ENCODE measurements at places on chromosomes 3 and 15.

DNA sequence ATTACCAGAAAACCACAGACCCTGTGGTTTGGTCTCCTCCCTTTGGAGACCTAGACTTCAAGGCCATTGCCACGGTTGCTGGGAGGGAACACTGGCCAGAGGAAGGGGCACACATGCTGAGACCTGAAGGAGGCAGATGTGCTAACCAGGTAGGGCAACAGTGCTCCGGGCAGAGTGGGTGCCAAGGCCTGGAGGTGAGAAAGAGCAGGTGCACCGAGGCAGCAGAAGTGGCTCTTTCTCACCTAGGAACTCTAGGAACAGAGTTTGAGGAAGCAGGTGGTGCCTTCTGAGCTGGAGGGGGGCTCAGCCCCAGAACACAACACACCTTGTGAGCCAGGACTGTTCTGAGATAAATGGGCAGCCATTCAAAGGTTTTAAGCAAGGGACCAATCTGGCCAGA is 106.1 kb downstream of the MEGF11 start:
- no peak for DNase-seq

DNA sequence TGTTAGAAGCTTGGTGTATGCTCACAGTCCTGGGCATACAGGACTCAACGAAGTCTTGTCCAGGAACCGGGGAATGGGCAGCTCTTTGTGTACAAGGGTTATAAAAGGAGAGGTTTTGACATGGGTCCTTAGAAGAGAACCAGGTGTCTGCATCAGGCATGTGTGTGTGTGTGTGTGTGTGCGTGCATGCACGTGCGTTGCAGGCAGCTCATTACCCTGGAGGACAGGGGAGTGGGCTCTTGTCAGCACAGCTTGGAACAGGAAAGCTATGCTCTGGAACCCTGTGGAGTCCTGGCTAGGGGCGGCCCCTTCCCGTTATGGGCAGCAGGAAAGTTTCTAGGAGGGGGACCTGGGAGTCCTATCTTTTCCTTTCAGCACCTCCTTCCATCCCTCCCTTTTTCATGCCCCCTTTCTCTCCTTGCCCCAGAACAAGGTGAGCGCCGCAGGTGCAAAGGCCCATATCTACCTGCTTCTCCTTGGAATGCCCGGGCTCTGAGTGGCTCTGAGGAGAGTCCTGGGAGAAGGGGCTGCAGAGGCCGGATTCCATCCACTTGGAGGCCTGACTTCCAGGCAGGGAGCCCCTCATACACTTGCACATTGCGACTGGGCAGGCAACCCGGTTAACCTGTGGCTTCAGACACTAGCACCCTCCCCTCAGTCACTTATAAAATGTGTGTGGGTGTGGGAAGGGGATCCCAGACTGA is 33.9 kb upstream of the LCTL start:
- no peak for DNase-seq

DNA sequence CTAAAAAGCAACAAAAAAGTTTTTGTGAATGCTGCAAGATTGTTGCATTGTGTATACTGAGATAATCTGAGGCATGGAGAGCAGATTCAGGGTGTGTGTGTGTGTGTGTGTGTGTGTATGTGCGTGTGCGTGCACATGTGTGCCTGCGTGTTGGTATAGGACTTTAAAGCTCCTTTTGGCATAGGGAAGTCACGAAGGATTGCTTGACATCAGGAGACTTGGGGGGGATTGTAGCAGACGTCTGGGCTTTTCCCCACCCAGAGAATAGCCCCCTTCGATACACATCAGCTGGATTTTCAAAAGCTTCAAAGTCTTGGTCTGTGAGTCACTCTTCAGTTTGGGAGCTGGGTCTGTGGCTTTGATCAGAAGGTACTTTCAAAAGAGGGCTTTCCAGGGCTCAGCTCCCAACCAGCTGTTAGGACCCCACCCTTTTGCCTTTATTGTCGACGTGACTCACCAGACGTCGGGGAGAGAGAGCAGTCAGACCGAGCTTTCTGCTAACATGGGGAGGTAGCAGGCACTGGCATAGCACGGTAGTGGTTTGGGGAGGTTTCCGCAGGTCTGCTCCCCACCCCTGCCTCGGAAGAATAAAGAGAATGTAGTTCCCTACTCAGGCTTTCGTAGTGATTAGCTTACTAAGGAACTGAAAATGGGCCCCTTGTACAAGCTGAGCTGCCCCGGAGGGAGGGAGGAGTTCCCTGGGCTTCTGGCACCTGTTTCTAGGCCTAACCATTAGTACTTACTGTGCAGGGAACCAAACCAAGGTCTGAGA is 4.7 kb downstream of the BHLHE40 start:
- peak; percentile 61 for DNase-seq

DNA sequence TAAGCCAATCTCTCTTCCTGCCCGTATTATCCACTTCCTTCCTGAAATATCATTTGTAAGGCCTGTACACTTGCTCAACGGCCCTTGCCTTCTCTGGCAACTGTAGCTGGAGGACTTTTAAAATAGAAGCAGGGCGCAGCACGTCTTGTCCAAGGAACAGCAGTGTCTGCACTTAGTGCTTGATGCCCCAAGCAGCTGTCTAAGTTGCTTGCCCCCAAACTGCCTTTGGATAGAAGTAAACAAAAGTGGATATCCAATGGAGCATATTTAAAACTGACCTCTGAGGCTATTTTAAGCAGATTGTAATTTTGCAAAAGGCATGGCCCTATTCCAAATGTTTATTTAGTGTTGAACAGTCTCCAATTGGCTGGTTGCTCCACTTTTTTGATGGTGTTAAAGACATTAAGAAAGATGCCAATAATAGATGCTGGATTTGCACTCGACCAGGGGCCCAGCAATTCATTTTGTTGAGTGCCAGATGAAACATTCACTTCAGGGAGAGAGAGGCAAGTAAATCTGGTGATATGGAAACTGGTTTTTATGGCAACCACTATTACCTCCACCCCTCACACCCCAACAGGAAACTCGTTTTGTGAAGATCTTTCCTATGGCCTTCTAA is 526.8 kb upstream of the TBL1XR1 start:
- DNase-seq: no peak

GRCh38 chr3:152204218-152204617 is 64.5 kb upstream of the MBNL1 start:
- DNase-seq: peak; percentile 49

DNA sequence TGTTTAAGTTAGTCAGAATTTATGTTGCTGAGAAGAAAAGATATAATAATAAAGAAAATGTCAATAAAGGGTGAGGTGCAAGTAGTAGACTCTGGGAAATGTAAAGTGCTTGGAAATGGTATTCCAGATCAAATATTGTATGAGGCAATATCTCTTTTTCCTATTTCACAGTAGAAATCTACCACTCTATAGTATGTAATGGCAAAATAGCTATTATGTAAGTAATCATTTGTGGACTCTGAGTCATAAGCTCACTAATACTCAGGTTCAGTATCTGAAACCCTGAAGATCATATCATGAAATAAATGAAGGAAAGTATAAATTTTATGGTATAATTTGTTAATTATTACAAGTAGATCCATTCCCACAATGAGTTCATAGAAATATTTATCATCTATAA is 322.1 kb downstream of the PYDC2 start:
- DNase-seq: no peak

- DNase-seq: no peak
Observed at GRCh38 chr15:42141795-42142667, 14.4 kb downstream of the PLA2G4F start.

DNA sequence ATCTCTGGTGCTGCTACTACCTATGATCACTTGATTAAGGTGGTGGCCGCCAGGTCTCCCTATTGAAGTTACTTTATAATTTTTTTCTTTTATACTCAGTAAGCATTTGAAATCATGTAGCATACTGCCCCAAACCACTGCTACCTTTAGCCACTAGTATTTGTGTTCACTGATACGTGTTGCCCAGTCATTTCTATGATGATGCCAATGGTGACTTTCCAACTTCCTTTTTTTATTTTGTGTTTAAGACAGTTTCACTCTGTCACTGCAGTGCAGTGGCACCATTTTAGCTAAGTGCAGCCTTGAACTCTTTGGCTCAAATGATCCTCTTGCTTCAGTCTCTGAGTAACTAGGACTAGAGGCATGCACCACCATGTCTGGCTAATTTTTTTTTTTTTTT is 598.2 kb downstream of the NAALADL2 start:
- no peak for DNase-seq

GRCh38 chr3:73448761-73449301 is 175.9 kb downstream of the PDZRN3 start:
- no peak for DNase-seq

- peak; percentile 61 for DNase-seq
Observed at GRCh38 chr3:108117241-108117775, 26.5 kb upstream of the CD47 start.

- DNase-seq: peak; percentile 73
Observed at GRCh38 chr3:179615458-179616173, 11.0 kb downstream of the NDUFB5 start.

DNA sequence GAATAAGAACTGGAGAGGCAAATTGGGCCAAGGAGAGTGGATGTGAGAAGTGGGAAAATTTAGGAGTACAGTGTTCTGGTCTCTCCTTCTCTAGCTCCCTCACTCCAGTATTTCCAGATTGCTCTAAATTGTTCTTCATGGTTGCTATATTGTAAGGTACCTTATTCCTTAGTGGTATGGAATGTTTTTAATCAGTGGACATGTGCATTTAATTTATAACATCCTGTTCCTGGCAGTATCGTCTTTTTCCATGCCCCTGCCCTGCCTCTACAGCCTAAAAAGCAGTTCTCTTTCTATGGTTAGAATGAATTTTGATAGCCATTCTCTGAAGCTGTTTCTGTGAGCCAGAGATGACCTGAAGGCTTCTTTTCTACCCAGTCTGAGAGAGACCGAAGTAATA is 180.5 kb downstream of the TCF12 start:
- DNase-seq: no peak

DNA sequence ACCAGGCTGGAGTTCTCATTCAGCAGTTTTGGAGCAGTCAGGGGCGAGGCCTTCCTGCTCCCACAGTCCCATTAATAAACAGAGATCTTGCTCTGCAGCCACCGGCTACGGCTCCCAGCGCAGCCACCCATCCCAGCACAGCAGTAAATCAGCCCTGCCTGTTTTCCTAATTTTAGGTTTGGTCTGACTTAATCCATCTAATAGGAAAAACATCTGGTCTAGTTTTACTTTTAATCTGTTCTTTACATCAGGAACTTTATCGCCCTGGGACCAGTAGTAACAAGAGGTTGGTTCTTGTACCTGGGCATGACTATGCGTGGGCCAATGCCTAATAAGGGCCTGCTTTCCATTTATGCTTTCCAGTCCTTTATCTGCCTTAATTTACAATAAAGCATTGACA is 264.0 kb upstream of the DPH6 start:
- DNase-seq: no peak

DNA sequence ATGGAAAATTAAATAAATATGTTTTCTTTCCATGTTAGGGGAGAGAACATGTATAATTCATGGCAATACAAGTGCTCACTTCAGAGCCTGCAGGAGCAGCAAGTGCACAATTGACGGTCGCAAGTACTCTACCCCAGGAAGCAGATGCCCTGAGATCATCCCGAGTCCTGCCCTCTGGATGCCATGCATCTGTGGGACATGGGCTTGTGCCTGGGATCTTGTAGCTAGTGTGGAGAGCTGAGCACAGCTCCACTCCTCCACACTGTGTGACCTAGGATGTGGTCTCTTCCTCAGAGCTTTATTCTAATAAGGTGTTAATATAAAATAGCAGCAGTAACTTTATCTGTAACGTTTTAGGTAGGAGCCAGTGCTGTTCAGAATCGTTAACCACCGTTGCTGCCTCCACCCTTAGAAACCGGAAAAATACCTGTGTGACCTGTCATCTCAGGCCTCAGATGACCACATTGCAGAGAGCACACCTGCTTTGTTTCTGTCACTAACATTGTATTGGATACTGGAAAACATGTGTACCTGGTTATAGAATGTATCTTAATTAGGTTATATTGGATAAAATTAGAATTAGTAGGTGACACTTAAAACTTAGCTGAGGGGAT is 105.0 kb upstream of the GOLGA6L6 start:
- DNase-seq: no peak

DNA sequence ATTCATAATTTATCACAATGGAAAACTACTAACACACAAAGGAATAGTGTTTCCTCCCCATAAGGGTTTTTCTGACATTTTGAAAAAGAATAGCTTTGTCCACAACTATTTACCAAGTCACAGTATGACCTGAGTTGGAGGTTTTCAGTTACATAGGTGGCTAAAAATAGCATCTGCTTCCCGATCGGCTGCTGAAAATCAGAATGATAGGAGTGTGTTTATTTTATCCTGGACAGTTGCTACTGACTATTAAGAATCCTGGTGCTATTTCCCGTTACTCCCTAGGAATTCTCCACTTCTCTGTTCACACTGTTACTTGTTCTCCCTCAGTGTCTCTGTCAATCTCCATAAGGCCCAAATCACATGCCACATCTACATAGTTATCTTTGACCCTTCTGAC is 353.9 kb upstream of the RARB start:
- no peak for DNase-seq

GRCh38 chr3:161550491-161551195 is 54.0 kb downstream of the OTOL1 start:
- no peak for DNase-seq

- peak; percentile 87 for DNase-seq
Observed at GRCh38 chr3:20013396-20013795, 1.3 kb upstream of the PP2D1 start.

DNA sequence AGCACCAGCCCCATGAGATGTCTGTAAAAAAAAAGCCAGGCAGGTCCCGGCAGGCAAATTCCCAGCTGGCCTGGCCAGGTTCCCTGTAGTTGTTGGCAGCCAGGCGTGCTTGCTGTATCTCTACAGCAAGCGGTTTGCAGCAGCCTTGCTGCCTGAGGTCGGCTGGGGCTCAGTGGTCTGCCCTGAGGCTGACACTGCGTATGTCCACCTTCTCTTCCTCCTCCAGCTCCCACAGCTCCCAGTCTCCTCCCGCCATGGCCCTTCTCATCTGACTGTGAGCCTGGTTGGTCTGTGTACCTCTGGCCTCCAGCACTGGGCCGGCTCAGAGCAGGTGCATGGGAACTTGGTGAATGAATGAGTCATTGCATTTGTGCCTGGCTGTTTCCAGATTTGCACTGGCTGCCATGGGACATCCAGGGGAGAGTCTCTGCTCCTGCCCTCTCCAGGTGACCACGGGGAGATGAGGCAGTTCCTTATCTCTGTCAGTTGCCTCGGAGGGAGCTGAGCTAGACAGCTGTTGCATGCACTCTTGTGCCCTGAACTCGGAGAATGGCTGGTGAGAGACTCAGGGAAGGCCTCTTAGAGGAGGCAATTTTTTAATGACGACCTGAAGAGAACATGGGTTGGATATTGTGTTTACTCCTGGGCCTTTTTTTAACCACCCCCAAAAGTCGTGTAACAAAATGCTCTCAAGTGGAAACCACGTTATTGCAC is 43.0 kb downstream of the SPSB4 start:
- DNase-seq: no peak

- DNase-seq: peak; percentile 78
Observed at GRCh38 chr15:84598993-84599392, 1.8 kb upstream of the ZSCAN2 start.

GRCh38 chr3:63921741-63922482 is 9.7 kb upstream of the SCAANT1 start:
- DNase-seq: no peak
